ENCODE measurements at places on chromosomes 16 and 17. TPM values are rescaled to one million over a fixed set of nuclear protein-coding genes. Genes with fewer than 3 reads are reported as not detected.

Gene MYH2
- total RNA-seq = not detected

Gene DNAH2
- total RNA-seq = not detected

Gene OR2C1
- 0.25 TPM for total RNA-seq

Gene CLDN7
- 5.9 TPM for total RNA-seq

Gene LPO
- not detected for total RNA-seq

- no peak overlapping the region for H3K4me3 ChIP-seq
- DNase-seq = peak; percentile 29
- no peaks in the 10 kb centered on the region for H3K36me3 ChIP-seq
- H3K27me3 ChIP-seq = peaks cover 11% of the 10 kb centered on the region
- H3K4me1 ChIP-seq = no peaks in the 10 kb centered on the region
Measured at GRCh38 chr17:14784997-14785696, 480.0 kb downstream of the PMP22 start.

- H3K36me3 ChIP-seq = no peaks in the 10 kb centered on the region
- H3K27ac ChIP-seq = no peak overlapping the region
- H3K4me1 ChIP-seq = no peaks in the 10 kb centered on the region
- no peak for DNase-seq
- no peaks in the 10 kb centered on the region for H3K27me3 ChIP-seq
Measured at GRCh38 chr17:69820876-69821473, 254.1 kb upstream of the KCNJ16 start.

GRCh38 chr17:57490890-57491289, 234.6 kb downstream of the MSI2 start:
- peaks cover 11% of the 10 kb centered on the region for H3K4me1 ChIP-seq
- no peak for DNase-seq
- H3K27ac ChIP-seq = no peak overlapping the region
- no peaks in the 10 kb centered on the region for H3K36me3 ChIP-seq

DNA sequence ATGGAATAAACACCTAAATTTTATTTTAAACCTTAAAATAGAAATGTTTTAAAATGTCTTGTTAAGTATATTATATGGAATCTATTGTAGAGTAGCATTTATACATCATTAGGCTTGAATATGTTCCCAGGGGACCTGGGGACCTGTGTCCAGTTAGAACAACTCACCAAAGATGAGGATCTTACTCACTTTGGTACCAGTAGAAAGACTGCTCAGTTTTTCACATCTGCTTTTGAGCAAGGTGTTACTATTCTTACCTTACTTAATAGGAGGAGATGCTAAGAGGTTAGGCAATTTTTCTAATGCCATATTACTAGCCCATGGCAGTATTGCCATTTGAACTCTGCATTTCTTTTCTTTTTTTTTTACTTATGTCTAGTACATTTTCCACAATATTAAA, 14.7 kb downstream of the STXBP4 start:
- H3K4me1 ChIP-seq = no peaks in the 10 kb centered on the region
- no peaks in the 10 kb centered on the region for H3K36me3 ChIP-seq
- no peak overlapping the region for H3K27ac ChIP-seq
- no peak overlapping the region for H3K4me3 ChIP-seq
- H3K27me3 ChIP-seq = no peaks in the 10 kb centered on the region

GRCh38 chr16:67243481-67243880, 3.8 kb downstream of the FHOD1 start:
- peak overlapping the region; percentile 88 for H3K27ac ChIP-seq
- no peak overlapping the region for H3K4me3 ChIP-seq
- no peak for DNase-seq

DNA sequence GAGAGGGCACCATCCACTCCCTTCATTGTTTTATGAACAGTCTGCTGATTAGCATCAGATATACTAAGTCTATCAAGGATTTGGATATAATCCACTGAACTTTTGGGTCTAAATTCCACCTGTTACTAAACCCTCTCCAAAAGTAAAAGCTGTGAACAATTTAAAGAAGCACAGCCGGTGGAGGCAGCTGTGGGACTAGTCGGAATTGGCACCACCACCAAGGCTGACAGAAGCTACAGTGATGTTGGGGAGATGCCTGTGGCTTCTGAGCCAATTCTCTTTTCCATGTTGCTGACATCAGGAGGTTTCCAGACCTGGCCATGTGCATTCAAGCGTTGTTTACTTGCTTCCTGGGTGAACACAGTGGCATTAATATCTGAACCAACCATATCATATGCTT, 679.0 kb upstream of the CA10 start:
- H3K36me3 ChIP-seq = no peaks in the 10 kb centered on the region
- H3K4me3 ChIP-seq = no peak overlapping the region
- no peaks in the 10 kb centered on the region for H3K4me1 ChIP-seq
- no peak overlapping the region for H3K27ac ChIP-seq
- no peak for DNase-seq

- no peak overlapping the region for H3K27ac ChIP-seq
- H3K36me3 ChIP-seq = no peaks in the 10 kb centered on the region
- H3K27me3 ChIP-seq = peaks cover 16% of the 10 kb centered on the region
- H3K4me3 ChIP-seq = no peak overlapping the region
- DNase-seq = no peak
- no peaks in the 10 kb centered on the region for H3K4me1 ChIP-seq
Measured at GRCh38 chr17:61499632-61500031, 47.4 kb downstream of the TBX4 start.

GRCh38 chr16:79850348-79850747, 249.8 kb upstream of the MAF start:
- no peak overlapping the region for H3K27ac ChIP-seq
- no peaks in the 10 kb centered on the region for H3K4me1 ChIP-seq
- no peak overlapping the region for H3K4me3 ChIP-seq
- DNase-seq = no peak

DNA sequence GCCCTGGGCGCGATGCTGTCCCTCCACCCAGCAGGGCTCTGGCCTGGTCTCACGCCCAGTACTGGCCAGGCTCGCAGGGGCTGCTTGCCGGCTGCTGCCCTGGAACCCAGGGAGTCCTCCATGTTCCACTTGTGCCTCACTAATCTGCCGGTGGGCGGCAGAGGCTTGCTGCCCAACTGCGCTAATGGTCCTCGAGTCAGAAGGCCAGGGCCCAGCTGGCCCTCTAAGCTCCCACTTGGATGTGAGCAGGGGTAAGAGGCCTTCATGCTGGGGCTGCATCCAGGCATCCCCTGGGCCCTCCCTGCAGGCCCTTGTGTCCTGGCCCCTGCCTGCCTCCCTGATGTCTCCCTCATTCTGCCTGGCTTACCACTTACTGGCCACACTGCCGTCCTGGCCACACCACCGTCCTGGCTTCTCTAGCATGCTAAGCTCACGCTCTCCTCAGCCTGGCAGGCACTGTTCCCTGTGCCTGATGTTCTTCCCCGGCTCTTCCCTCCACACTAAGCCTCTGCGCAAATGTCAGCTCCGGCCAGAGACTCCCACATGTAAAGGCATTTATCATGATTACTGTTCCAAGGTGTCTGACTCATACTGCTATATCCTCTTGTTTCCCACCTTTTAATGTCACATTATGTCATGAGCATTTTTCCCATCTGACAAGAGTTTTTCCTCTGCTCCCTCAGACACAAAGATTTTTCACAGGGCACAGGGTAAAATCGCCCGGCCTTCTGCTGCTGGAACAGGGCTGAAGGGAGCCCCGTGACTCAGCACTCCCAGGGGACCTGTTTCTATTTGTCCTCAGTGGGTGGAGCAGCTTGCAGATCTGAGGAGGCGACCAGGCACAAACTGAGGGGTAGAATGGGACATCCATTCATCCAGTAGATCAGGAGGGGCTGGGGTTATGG, 15.9 kb downstream of the B9D1 start:
- H3K4me3 ChIP-seq = no peak overlapping the region
- H3K27ac ChIP-seq = no peak overlapping the region
- peaks cover 17% of the 10 kb centered on the region for H3K27me3 ChIP-seq
- DNase-seq = no peak
- H3K36me3 ChIP-seq = no peaks in the 10 kb centered on the region

GRCh38 chr17:9242497-9242881, 221.2 kb downstream of the NTN1 start:
- no peaks in the 10 kb centered on the region for H3K4me1 ChIP-seq
- H3K4me3 ChIP-seq = no peak overlapping the region
- H3K27me3 ChIP-seq = no peaks in the 10 kb centered on the region

DNA sequence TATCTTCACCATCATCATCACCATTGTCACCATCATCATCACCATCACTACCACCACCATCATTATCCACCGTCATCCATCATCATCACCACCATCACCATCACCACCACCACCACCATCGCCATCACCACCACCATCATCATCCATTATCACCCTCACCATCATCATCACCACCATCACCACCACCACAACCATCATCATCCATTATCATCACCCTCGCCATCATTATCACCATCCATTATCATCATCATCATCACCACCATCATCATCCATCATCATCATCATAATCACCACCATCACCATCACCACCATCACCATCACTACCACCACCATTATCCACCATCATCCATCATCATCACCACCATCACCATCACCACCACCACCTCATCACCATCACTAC, 95.6 kb downstream of the C16orf95 start:
- no peaks in the 10 kb centered on the region for H3K36me3 ChIP-seq
- no peaks in the 10 kb centered on the region for H3K4me1 ChIP-seq
- H3K4me3 ChIP-seq = no peak overlapping the region
- no peaks in the 10 kb centered on the region for H3K27me3 ChIP-seq
- DNase-seq = no peak

- no peak for DNase-seq
- H3K4me1 ChIP-seq = no peaks in the 10 kb centered on the region
- no peak overlapping the region for H3K27ac ChIP-seq
- no peaks in the 10 kb centered on the region for H3K27me3 ChIP-seq
Measured at GRCh38 chr17:34169496-34169895, 85.6 kb upstream of the CCL2 start.

DNA sequence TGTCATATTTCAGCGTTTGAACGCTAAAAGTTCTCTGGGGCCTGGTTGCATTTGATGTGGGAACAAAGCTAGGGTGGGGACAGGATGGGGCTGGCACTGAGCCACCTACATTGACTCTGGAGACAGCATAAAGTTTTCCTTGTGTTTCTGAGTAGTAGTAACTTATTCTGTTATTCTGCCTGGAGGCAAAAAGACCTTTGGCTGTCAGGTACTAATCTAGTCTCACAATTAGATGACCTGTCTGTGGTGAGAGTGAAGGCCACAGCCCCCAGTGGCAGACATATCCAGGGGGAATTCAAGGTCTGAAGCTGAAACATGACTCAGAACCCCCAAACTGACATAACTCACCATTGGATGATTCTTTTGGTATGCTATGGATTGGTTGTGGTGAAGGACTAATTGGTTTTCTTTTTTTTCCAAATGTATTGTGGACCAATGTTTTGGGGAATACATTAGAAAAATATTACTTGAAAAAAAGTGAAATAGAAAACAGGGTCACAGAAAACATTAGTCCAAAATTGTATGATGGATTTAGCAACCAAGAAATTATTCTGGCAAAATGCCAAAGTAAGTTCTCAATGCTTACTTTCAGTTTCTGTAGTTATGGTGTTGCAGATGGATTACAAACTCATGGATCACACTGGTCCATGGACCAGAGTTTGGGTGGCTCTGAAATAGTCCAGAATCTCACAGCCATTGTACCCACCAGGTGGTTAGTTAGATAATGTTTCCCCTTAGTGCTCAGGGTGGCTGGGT, 10.5 kb upstream of the SALL1 start:
- H3K4me3 ChIP-seq = no peak overlapping the region
- no peak overlapping the region for H3K27ac ChIP-seq
- no peaks in the 10 kb centered on the region for H3K36me3 ChIP-seq
- DNase-seq = no peak
- no peaks in the 10 kb centered on the region for H3K4me1 ChIP-seq

GRCh38 chr16:61797296-61797795, 238.9 kb downstream of the CDH8 start:
- no peaks in the 10 kb centered on the region for H3K36me3 ChIP-seq
- no peak overlapping the region for H3K27ac ChIP-seq
- no peak overlapping the region for H3K4me3 ChIP-seq
- H3K4me1 ChIP-seq = no peaks in the 10 kb centered on the region
- no peak for DNase-seq
- no peaks in the 10 kb centered on the region for H3K27me3 ChIP-seq

GRCh38 chr16:53372992-53373871, 61.0 kb upstream of the RBL2 start:
- peak; percentile 75 for DNase-seq
- H3K27me3 ChIP-seq = peaks cover 16% of the 10 kb centered on the region
- H3K36me3 ChIP-seq = no peaks in the 10 kb centered on the region
- H3K27ac ChIP-seq = no peak overlapping the region
- H3K4me1 ChIP-seq = peaks cover 6% of the 10 kb centered on the region

GRCh38 chr17:60455378-60455777, 33.1 kb downstream of the CHCT1 start:
- H3K27me3 ChIP-seq = no peaks in the 10 kb centered on the region
- no peak for DNase-seq
- H3K4me3 ChIP-seq = no peak overlapping the region
- no peak overlapping the region for H3K27ac ChIP-seq
- peaks cover 68% of the 10 kb centered on the region for H3K36me3 ChIP-seq

Measured in T-cell (primary cell).